ENCODE measurements at places on chromosomes 2 and 18. TPM values are rescaled to one million over a fixed set of nuclear protein-coding genes. Genes with fewer than 3 reads are reported as not detected.

The EMILIN1 gene
- total RNA-seq, result under 0.01 TPM

The SLC23A3 gene
- 1.9 TPM for total RNA-seq

The HPCAL1 gene
- total RNA-seq, result 9.0 TPM

The SERPINB11 gene
- total RNA-seq, result 1.6 TPM

The TTR gene
- not detected for total RNA-seq

The RUFY4 gene
- not detected for total RNA-seq

The LRP1B gene
- total RNA-seq, result under 0.01 TPM

The MOCOS gene
- total RNA-seq, result 37.0 TPM

The CIB4 gene
- total RNA-seq, result not detected

The SLC4A3 gene
- 3.6 TPM for total RNA-seq

The MYO1B gene
- 247 TPM for total RNA-seq

The NTSR2 gene
- total RNA-seq, result not detected

Data from bronchial epithelial cell (primary cell).